ENCODE measurements at places on chromosomes 6 and 20.

- DNase-seq: no peak
Observed at GRCh38 chr20:1463971-1464570, 2.6 kb downstream of the NSFL1C start.

DNA sequence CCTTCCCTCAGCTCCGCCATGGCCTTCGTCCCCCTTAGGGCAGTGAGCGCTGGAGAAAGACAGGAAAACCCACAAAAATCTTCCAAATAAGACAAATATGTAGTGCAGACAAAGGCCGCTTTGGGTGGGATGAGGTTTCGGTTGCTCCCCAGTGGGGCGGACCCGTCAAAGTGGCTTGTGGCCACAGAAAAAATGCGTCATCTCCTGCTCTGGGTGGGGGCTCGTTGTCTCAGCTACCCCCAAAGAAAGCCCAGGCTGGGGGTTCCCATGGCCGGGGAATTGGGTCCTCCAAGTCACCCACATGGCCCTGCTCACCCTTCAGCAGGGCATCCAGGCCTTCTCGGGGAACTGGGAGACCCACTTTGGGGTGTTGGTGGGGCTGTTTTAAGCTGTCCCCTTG is 21.9 kb upstream of the SCUBE3 start:
- peak; percentile 24 for DNase-seq

GRCh38 chr6:36731622-36732310 is 34.1 kb downstream of the RAB44 start:
- no peak for DNase-seq

GRCh38 chr20:7924692-7925091 is 15.6 kb downstream of the HAO1 start:
- DNase-seq: no peak

GRCh38 chr6:36360241-36361054 is 23.8 kb upstream of the BNIP5 start:
- DNase-seq: peak; percentile 62
